Activated CD4-positive, alpha-beta T cell treated with anti-CD3 and anti-CD28 coated beads, Interleukin-2, amount 50 U/mL, for 24 hours (primary cell): ENCODE measurements at places on chromosomes 1 and 21.

DNA sequence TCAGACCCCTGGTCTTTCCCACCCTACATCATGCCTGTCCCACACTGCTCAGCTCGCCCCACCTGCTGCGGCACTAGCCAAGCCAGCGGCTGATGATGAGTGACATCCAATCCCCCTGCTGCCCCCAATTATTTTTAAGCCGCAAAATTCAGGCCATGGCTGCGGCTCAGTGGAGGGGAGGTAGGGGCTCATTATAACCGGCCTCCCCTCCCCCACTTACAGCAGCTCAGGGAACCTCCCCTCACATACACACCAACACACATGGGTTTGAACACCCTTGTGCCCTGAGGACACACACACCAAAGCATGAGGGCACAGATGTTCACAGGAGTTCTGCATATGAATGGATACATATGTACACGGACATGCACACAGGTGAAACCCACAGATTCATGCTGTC lies 5.3 kb downstream of the ADGRB2 start:
- DNase-seq, result no peak

GRCh38 chr1:178500936-178501554 lies 4.3 kb upstream of the CLEC20A start:
- DNase-seq, result no peak

- no peak for DNase-seq
Measured at GRCh38 chr21:20652846-20653245, 345.4 kb upstream of the NCAM2 start.

GRCh38 chr1:71621785-71622184 lies 541.0 kb upstream of the ZRANB2 start:
- DNase-seq, result no peak

DNA sequence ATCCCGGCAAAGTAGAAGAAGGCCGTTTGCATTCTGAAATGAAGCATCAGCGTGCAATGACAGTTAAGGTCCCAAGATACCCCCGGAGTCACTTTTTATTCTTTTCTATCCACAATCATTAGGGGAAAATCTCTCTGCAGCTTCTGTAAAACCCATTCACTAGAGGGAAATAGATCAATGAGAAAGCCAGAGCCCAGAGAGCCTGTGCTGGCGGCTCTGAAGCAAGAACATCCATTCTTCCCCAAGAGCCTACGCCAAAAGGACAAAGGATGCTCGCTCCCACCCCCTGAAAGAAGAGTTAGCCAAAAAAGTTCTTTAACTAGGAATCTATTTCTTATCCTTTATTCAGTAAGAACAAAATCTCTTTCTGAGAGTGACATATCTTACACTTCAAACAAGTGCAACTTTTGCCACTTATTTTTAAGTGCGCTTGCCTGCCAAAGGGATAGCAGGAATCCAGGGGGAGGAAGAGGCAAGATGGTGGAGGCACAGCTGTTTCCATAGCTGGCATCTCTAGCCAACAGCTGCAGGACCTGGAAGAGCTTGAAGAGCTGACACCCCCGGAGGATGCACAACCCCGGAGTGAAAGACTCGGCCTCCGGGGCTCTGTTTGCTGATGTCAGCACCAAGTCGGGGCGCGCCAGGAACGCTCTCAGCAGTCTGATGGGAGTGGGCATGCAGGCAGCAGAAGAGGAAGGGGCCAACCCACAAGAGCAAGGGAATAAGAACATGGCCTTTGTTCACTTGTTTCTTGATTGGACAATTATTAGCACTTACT lies 68.7 kb downstream of the KCNN3 start:
- DNase-seq, result no peak

DNA sequence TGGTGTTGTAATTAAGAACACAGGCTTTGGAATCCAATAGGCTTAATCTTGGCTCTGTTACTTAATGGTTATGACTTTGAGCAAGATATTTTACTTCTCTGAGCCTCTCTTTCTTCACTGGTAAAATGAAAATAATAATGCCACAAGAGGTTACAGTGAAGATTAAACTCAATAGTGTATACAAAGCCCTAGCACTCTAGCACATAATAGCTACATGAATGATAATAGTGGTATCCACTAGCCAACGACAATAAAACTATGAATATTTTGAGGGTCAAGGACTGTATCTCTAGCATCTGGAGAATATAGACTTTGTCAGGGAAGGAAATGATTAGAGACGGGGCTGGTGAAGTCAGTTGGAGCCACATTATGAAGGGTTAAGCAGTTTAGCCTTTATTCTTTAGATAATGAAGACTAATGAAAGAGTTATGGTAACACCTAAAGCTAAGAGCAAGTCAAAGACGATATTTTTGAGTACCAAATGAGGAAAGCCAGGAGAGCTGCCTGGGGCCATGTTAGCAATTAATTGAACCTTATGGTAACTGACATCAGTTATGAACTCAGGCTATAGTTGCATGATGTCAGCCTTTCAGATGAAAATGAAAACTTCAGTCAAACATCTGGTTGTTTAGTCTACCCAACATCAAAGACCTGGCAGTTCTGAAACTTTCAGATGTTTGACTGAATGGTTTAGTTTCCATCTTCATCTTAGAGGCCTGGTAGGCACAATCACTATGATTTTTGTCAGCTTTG lies 32.8 kb upstream of the RNF11 start:
- DNase-seq, result no peak

DNA sequence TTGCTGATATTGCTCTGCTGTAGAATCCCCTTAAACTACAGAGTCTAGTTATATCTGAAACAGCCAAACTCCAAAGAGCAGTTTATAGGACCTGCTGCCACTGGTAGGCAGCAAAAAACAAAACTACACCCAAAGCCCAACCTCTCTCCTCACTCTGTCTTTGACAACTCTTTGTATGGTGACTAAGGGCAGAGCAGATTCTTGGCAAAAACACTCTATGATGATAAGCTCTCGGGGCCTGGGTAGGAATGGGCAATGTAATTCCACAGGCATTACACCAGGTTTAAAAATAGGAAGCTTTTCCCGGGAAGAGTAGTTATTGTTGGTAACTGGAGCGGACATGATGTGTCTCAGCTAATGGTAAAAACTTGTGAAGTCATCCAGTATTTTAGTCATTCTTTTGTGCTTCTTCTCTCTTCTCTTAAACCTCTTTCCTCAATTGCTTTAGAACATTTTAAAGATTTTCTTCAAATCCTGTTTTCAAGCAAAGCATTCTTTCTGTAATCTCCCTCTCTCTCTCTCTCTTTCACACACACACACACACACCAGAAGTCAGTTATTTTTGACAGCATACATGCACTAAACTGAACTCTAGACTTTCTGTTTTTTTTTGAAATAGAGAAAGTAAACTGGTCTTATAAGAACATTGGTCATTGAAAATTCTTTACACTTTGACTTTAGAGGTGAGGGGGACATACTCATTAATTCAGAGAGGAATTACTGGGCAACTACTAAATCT lies 193.5 kb downstream of the PAPPA2 start:
- DNase-seq, result no peak

GRCh38 chr1:205449750-205450443 lies 5.9 kb downstream of the BLACAT1 start:
- no peak for DNase-seq

- DNase-seq, result no peak
Measured at GRCh38 chr21:37552496-37553029, 186.0 kb downstream of the DYRK1A start.

GRCh38 chr21:41977034-41977950 lies 23.5 kb upstream of the C2CD2 start:
- no peak for DNase-seq

GRCh38 chr1:234851450-234852438 lies 241.8 kb upstream of the IRF2BP2 start:
- DNase-seq, result no peak

DNA sequence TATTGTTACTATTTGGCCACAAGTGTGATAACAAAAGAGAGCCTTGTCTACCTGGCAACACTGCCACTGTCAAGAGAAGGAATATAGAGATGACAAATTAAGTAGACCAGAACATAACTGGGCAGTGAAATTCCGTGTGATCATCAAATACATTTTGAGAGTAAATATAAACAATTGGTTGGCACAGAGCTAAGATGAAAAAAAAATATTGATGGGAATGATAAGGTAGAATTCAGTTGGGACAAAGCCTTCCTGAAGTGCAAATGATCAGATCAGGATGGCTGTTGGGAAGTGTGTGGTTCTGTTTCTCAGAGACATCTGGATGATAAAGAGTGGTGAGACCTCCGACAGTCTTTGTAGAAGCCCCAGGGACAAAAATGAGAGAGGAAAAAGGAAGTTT lies 205.5 kb upstream of the CAMK1G start:
- DNase-seq, result no peak

- DNase-seq, result no peak
Measured at GRCh38 chr1:178267646-178268094, 173.8 kb downstream of the RASAL2 start.

GRCh38 chr21:31282095-31282709 lies 61.9 kb downstream of the TIAM1 start:
- DNase-seq, result no peak

DNA sequence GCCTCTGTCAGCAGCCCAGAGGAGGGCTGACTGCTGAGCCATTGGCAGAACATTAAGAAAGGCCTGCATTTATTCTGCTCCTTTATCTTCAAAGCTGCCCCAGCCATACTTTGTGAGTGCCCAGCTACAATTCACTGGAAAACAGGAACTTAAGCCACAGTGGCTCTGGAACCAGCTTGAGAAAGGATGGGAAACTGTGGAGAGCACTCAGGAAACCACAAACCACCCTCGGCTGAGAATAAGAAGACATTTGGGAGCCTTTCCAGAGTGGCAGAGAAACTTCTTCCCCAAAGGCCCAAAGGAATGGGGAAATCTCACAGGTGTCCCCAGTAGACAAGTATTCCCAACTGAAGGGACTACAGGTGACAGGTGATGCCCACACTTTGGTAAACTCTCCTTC lies 1.8 kb downstream of the LAMB3 start:
- DNase-seq, result no peak

DNA sequence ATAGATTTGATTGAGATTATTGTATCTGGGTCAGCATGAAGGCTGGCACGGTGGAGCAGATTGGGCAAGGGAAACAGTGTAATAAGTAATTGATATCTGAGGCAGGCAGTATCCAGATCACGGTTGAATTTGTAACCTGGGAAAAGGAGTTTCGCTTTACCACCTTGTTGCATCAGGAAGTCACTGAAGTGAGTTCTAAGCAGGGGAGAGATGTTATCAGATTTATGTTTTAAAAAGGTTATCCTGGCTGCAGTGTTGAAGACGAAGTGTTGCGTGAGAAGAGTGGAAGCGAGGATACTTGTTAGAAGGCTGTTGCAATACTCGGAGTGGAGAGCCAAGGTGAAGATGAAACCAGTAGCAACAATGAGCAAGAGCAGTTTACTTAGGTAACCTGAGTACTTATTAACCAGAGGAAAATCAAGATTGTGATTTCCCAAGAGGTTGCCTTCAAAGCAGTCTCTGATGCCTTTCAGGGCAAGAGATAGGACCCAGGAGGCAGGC lies 77.8 kb downstream of the LHX9 start:
- no peak for DNase-seq

- no peak for DNase-seq
Measured at GRCh38 chr1:48761411-48761810, 15.3 kb downstream of the BEND5 start.

DNA sequence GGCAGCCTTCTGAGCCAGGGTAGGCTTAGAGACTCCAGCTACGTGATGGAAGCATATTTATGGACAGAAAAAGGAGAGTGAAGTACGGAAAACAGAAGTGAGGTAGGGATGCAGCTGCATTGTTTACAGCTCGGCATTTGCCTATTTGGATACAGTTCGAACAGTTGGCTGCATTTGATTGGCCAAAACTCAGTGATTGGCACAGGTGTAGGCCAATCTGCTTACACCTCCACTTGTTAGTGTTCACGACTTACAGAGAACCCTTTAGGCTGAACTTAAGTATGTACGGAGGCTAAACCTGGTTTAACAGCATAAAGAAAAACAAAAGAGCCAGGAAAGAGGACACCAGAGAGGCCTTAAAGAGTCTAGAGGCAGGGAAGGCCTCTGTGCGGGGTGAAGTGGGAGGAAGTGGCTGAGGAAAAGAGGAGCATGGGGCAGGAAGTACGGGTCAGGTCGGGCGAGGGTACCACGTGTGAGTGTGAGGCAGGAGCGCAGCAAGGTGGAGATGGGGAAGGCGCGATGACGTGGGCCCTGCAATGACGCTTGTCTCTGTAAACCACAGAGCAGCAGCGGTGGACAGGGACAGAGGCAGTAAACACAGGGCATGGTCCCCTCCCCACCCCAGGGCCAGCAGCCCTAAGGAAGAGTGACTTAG lies 32.0 kb downstream of the RSPH1 start:
- DNase-seq, result no peak

DNA sequence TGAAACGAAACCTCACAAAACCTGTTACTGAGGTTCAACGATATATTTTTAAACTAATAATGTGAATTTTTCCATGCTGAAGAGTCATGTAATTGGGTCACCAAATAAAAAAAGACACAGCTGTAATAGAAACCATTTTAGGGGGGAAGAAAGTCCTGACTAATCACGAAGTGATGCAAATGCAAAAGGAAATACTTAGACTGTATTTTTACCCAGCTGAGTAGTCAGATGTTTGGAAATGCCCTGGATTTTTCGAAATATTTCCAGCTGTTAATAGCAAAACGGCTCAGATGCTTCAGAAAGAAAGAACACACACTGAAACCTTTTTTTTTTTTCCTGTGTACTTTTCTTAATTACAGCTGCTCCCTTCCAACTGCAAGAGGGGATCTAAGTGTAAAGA lies 210.3 kb downstream of the SETD4 start:
- no peak for DNase-seq

- DNase-seq, result no peak
Measured at GRCh38 chr21:36211660-36212512, 55.3 kb downstream of the DOP1B start.

DNA sequence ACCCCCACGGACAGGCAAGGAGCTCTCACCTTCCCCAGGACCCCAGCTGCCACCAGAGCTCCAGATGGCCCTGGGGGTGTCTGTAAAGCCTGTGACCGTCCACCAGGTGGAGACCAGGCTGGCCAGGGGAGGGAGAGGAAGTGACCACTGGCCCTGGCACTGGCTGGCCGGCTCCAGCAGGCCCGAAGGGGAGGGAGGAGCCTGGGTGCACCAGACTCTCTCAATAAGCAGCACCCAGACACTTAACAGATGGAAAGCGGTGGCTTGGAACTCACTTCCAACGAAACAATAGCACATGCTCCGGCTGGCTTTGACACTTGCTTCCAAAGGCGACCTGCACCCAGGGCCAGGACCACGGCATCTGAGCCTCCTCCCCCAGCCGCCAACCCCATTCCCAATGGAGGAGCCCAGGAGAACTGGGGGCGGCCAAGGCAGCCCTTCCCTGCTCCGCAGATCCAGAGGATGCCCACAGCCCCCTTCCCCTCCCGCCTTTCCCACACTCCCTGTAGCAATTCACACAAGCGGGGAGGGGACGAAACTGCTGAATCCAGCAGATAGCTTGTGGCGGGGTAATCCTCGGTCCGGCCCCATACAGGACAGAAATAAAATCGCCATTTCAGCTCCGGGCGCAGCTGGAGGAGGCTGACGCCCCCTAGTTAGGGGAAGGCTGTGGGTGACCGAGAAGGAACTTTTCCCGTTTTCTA lies 742 bp upstream of the PDE9A start:
- DNase-seq, result no peak

GRCh38 chr1:67460676-67461500 lies 30.7 kb upstream of the SERBP1 start:
- no peak for DNase-seq

GRCh38 chr1:195733826-195734225 lies 874.4 kb downstream of the KCNT2 start:
- DNase-seq, result no peak

- DNase-seq, result no peak
Measured at GRCh38 chr1:153670257-153670858, 435 bp downstream of the ILF2 start.

GRCh38 chr1:21449906-21450305 lies 10.0 kb downstream of the NBPF3 start:
- DNase-seq, result no peak
